NCI-H1048 (cell line): ENCODE measurements at places on chromosomes 2 and 18.

DNA sequence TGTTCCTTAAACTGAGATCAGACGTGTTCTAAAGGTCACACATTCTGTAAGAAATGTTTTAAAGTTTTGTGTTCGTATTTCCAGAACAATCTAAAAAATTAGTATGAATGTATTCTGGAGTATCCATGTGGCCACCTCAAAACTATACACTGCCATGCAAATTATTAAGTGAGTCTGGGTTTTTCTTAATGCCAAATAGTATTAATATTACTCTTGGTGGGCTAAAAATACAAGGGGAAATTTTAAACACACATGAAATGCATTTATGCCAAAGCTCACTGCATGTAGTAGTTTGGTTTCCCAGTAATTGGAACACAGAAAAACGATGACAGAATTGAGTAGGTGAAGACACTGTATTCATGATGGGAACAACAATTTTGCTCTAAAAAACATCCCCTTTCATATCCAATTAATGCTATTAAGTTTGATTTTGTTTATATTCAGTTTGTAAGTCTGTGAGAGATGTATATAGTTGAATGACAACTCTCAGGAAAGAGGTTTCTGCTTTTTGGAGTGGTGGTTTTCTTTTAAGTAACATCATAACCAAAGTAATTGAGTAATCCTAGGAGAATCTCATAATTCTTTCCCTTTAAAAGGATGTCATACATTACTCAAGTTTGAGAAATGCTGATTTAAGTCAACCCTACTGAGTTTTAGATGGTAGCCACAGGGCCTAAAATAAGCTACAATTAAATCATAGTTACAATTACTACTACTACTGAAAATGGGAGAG is 75.7 kb upstream of the CDCA7 start:
- no peak for DNase-seq

DNA sequence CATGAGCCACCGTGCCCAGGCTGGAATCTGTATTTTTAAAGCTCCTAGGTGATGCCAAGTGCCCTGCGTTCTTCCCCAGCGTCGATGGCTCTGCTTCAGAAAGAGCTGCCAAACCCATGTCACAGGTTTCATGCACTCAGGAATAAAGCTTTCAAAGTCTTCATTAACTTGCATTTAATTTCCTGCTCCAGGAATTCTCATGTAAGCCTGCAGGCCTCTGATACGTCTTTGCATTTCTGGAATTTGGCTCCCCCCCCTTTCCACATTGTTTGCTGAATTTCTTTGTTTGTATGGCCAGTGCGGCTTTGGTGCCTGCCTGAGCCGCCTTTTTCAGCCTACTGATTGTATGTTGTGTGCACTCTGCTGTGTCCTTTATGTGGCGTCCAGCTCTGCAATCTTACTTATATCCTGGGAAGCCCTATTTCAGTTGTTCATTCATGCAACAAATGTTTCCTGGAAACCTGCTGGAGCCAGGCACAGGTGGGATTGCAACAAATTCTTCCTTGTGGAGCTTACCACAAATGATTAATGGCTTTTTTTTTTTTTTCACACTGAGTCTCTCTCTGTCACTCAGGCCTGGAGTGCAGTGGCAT is 17.9 kb upstream of the OTOF start:
- DNase-seq = no peak

- no peak for DNase-seq
These were observed 65.9 kb upstream of the CYTIP start for GRCh38 chr2:157509744-157510143.

DNA sequence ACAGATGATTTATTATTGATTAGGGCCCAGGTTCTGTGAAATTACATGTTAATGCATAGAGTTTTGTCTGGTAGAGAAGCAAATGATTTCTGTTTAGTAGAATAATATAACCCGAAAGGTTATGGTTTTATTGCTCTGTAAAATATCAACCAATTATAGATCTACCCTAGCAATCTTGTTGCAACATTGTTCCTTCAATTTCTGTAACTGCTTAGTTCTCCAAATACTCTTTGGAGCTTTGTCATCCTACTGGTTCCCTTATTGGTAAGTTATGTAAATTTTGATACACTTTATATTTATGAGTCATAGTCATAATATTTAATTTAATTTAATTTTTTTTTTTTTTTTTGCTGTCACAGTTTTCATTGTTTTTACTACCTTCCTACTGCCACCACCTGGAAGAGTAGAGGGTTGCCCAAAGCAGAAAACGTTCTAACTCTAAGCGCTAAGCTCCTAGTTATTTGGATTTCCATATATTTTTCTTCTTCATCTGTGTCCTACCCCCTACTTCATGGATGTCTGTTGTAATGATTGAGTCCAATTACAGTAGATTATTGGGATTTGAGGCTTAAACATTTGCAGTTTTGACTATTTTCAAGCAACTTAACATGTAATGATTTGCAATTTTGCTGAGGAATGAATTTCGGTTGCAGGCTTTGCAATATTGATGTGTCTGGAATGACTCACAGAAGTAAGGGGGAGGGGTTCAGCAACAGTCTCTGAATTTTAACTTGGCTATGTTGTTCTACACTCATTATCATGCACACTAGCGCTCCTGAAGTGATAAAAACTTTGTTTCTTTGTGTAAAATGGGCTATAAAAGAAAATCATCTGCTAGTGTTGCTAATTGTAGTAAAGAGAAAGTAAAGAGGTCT is 51.1 kb downstream of the NABP1 start:
- no peak for DNase-seq

DNA sequence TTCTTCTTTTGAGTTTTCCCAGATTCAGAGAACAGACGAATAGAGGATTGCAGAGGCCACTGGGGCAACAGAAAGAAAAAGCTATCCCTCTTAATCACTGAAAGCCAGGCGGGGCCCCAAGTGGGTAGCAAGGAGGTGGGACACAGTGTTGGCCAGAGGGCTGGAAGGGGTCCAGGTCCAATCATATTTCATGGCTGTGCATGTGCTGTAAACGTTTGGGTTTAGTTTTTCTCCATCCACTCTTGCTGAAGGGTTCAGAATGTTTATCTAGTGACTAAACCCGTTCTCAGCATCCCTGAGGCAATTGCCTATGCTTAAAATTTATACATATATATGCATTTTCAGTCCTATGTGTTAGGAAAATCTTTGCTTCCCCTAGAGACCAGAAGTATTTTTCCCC is 99.4 kb upstream of the EPHA4 start:
- DNase-seq = no peak

DNA sequence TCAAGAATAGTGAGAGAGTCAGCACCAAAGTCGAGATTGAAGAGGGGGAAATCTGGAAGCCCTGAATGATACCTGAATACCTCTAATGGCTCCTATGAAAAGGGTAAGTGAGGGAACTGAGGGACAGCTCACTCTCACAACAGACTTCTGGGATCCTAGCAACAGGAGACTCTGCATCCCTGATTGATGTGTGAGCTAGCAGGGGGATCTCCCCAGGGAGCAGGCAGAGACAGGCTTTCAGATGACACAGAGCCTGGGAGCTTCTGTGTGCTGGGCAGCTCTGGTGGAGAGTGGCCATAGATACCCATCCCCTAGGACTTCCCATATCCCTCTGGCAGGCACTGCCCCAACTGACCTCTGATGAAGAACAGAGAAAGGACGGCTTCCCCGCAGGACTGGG is 206.2 kb downstream of the EXOC6B start:
- no peak for DNase-seq

DNA sequence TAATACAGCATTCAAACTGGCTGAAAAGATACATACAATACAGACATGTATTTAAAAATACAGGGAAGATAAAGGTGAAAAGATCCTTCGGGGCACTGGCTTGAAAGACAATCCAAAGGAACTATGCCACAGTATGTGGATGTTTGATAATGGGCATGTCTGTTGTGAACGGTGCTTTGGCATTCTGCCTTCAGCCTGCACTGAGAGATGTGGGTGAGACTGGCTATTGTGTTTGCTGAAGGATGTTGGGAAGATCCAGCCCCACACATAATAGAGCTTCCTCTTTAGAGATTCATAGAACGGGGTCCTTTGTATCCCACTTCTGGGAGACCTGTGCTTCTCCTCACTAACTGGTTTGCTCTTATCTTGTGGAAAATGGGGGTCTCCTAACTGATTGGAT is 65.1 kb upstream of the CXCR4 start:
- no peak for DNase-seq

GRCh38 chr2:231318954-231319353 is 76.6 kb upstream of the B3GNT7 start:
- no peak for DNase-seq

- DNase-seq = no peak
These were observed 365.8 kb upstream of the MYT1L start for GRCh38 chr2:2696733-2697455.

GRCh38 chr2:153589586-153589985 is 111.0 kb upstream of the RPRM start:
- no peak for DNase-seq

DNA sequence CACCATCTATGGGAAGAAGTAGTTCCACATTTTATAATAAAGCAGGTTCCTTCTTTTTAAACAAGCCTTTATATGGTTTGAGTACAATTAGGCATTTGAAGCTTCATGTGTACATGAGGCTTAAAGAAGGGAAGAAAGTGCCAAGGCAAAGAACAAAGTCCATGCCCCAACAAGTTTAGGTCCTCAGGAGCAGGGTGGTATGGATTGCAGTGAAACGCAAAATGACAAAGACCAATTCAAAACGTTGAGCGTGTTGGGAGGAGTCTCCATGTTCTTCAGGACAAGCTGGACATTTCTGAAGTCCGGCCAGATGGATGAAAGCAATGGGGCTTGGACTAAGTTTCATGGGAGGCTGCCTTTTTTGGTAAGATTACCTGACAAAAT is 78.8 kb upstream of the FZD5 start:
- DNase-seq = no peak

- DNase-seq = no peak
These were observed 122.2 kb downstream of the ACKR3 start for GRCh38 chr2:236691799-236692167.

DNA sequence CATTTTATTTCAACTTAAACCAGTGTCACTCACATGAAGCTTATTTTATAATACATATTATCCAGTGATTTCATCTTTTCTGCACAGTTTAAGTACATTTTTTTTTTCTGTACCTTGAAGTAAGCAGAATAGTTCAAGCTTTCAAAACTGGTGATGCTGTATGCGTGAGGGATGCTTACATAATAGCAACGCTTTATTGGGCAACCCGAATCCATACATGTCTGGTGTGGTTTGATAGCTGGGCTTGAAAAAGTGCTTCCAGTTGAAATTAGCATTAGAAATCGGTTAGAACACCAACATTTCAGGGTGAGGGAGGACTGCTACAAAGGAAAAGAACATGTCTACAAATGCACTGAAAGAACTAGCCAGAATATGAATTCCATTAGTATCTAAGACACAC is 117.4 kb downstream of the MBP start:
- DNase-seq = no peak

DNA sequence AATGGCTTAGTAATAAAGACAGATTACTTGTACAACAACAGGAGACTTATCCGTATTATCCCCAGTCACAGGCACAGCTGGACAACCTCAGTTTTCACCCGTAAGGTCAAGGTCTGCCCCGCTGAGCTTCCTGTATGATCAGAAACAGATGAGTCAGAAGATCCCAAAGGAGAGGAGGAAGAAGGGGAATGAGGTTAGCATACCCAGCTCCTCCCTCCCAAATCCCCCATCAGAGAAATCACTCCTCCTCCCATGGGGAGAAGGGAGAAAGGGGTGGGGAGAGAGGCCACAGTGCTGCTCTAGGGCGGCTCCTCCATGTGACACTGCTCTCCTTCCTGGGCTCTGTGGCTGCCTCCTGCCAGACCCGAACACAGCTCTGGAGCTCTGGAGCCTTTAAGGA is 53.8 kb upstream of the SPTBN1 start:
- DNase-seq = no peak

DNA sequence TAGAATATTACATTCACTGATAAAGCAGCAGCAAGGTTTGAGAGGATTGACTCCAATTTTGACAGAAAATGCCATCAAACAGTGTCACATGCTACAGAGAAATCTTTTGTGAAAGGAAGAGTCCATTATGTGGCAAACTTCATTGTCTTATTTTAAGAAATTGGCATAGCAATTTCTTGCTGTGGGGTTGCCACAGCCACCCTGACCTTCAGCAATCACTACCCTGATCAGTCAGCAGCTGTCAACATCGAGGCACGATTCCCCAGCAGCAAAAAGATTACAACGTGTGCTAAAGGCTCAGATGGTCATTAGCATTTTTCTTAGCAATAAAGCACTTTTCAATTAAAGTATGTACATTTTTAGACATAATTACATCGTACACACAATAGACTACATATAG is 74.7 kb downstream of the PRKCE start:
- DNase-seq = no peak

DNA sequence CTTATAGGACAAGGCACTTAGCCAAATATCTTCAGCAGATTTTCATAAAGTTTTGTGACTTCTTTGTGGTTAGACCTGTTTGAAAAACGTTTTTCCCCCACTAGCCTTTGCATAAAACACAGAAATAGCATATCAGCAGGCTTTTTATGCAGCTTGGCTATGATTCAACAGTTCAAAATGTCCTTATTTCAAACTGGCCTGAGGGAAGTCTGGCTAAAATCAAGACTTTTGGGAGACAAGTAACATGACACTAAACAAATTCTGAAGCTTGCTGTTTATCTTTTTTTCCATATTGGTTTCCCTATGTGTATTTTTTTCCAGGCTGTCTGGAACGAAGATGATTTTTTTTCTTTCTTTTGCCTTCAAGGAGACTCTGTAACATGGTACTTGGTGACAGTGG is 95.1 kb upstream of the L3MBTL4 start:
- peak; percentile 82 for DNase-seq

DNA sequence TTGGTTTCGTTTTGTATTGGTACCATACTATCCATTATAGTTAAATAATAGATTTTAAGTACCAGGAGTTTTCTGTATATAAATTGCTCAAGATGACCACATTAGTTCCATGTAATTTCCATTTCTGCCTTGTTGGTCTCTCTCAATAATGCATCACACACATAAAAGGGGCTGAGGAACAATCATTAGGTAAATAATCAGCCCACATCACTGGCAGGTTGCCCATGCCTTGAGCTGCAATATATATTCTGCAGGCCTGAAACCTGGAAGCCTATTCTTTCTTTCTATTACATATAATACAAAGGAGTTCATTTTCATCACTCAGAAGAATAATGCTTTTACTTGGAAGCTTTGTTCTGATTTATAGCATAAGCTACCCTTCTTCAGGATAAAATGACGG is 616.1 kb upstream of the PKDCC start:
- no peak for DNase-seq

GRCh38 chr2:216721141-216721540 is 25.8 kb upstream of the IGFBP5 start:
- DNase-seq = no peak

GRCh38 chr2:10932345-10933151 is 20.8 kb downstream of the KCNF1 start:
- no peak for DNase-seq

DNA sequence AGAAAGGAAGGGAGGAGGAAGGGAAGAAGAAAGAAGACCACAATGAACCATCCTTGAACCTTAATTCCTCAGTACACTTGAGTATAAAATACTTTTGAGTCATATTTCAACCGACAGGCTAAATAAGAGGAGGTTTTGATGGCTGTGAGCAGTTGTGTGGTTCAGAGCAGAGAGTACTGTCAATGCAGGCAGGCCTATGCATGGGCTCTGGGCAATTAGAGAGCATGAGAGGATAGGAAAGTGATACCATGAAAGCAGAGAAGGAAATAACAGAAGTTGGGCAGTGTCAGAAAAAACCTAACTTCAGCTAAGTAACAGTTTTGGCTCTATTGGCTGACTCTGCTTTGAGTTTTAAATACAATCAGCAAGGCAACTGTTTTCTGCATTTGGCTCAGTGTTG is 123.6 kb upstream of the STK17B start:
- no peak for DNase-seq
